Muscle of back (tissue), 13 donors: ENCODE measurements at places on chromosomes 3 and 15.

GRCh38 chr3:151425627-151426340 is 35.1 kb downstream of the IGSF10 start:
- DNase-seq, result no peak

- DNase-seq, result no peak
Observed at GRCh38 chr15:52288051-52288942, 7.3 kb downstream of the MYO5C start.

DNA sequence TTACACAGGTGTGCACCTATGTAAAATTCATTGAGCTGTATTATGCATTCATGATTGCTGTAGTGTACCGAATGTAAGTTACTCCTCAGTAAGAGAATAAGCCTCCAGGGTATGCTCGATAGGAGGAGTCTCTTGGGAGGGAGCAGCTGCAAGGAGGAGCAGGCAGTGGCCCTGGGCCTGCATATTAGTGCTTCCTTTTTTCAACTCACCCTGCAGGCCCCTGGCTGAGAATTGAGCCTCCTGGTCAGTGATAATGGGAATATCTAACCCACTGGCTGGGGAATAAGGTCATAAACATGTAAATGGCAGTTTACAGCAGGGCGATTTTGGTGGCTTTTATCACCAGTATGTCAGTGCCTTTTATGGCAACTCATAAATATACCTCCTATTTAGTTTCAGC is 21.7 kb upstream of the SFMBT1 start:
- DNase-seq, result no peak

DNA sequence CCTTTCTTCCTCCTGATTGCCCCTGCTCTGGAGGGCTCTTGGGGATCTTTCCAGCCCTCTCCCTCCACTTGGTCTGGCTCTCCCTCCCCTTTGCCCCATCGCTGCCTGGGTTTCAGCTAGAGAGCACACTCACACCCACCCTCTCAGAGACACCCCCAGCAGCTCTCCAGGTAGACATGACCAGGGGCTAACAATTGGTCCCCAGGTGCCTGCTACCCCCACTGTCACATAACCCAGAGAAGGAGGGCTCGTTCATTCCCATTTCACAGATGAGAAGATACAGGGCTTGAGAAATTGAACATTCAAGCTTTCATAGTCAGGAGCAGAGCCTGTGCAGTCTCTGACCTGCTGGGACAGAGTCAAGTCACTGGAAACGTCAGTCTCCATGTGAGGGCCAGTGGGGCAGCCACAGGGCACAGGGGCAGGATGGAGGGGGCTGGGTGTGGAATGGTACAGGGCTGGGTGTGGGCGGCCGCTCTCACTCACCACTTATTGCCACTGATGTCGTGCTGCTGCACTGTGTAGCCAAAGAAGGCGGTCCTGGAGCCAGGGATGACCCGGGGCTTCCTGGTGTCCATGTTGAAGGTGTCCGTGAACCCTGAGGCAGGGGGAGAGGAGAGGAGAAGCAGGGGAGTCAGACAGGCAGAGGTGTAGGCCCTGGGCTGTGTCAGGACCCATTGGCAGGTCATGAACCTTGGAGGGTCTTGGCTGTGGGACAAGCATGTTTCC is 29.4 kb downstream of the ITGA11 start:
- DNase-seq, result no peak

- DNase-seq, result no peak
Observed at GRCh38 chr15:64858021-64858575, 16.4 kb downstream of the PLEKHO2 start.
